ENCODE measurements at places on chromosomes 2 and 18.

DNA sequence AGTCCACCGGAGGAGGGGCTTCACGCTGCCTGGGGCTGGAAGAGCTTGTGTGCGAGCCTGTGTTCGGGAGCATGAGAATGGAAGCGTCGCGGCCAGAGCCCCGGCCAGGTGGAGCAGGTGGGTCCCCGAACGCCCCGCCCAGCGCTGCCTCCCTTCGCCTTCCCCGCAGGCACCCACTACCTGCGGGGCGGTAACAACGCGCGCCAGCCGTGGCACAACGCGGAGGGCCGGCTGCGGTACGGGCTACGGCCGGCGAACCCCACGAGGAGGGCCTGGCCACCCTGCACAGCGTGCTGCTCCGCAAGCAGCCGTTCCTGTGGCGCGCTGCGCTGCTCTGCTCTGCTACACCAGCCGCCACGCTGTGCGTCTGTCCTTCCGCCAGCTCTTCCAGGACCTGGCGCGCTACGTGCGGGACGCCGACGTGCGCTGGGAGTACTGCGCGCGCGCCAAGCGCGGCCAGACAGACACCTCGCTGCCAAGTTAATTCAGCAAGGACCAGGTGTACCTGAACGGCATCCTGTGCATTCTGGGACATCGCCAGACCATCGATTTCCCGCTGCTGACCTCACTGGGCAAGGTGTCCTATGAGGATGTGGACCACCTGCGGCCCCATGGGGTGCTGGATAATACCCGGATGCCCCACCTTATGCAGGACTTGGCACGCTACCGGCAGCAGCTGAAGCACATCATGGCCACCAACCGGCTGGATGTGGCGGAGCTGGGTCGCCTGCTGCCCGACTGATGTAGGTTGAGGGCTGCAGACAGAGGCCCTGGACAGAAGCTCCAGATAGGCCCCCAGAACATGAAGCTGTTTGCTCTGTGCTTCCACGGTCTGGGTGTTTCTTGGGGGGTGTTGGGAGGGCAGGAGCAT is 200.6 kb downstream of the NAPG start:
- DNase-seq, result no peak

DNA sequence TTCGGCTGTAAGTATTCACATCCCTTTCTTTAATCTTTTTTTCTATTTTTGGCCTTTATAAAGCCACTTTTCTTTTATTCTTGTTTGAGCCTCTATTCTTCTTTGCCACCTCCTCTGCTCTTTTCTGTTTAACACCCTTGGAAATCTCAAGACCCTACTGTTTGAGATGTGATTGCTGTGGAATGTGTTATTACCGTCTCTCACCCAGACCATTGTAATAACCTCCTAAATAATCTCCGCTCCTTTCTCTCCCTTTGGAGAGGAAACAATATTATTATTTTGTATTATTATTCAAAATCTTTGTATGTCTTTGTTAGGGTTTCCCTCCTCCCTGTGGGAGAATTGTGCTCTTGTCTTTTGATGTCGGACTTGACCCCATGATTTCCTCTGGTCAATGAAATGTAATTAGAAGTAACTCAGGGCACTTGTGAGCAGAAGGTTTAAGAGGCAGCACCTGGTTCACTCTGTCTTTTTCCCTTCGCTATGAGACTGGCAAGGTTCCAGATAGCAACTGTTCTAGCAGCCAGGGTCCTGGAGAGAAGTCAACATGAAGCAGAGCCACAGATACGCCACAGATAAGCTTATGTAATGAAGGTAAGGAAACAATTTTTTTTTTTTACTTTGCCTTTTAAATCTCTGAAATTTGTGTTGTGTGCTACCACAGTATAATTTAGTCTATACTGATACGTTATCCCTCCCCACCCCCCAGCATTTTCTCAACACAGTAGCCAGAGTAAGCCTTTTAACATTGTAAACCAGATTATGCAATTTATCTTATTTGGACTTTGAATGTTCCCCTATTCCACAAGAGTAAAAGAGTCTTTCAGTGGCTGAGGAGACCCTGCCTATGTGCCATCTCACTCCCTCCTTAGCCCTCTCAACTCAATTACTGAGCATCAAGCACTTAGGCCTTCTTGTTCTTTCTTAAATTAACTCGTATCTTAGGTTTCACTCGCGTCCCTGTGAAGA is 601.2 kb upstream of the ZNF804A start:
- no peak for DNase-seq

GRCh38 chr18:59799383-59800015 is 100.3 kb upstream of the PMAIP1 start:
- DNase-seq, result no peak

DNA sequence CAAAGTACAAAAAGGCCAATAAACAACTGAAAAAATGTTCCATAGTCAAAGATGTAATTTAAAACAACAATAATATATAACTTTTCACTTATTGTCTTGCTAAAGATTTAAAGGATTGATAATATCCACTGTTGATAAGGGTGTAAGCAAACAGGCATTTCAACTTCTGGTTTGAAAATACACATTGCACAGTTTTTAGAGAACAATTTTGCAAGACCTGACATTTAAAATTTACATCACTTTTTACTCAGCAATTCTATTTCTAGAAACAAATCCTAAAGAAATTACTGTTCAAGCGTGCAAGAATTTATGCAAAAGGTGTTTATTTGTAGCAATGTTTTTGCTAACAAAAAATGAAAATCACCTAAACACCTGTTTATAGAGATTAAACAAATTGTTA is 120.4 kb downstream of the TDRD15 start:
- DNase-seq, result no peak

GRCh38 chr18:57677262-57678211 is 55.9 kb upstream of the NARS1 start:
- no peak for DNase-seq

DNA sequence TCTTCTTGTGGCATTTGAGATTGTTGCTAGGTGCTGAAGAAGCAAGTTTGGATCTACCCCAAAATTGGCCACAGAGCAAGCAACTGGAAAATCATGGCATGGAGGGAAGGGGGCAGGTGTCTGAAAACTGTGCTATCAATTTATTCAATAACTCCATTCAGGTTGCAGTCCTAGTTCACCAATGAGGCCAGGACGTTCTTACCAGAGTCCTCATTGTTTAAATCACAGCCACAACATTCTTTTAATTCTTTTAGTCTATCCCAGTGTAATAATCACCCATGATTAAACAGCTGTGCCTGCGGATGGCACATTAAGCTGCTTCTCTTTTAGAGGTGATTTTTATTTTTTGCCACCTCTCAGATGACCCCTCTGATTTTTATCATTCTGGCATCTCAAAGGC is 103.5 kb downstream of the ANKRD44 start:
- no peak for DNase-seq

GRCh38 chr2:138818556-138818955 is 38.4 kb upstream of the NXPH2 start:
- no peak for DNase-seq

DNA sequence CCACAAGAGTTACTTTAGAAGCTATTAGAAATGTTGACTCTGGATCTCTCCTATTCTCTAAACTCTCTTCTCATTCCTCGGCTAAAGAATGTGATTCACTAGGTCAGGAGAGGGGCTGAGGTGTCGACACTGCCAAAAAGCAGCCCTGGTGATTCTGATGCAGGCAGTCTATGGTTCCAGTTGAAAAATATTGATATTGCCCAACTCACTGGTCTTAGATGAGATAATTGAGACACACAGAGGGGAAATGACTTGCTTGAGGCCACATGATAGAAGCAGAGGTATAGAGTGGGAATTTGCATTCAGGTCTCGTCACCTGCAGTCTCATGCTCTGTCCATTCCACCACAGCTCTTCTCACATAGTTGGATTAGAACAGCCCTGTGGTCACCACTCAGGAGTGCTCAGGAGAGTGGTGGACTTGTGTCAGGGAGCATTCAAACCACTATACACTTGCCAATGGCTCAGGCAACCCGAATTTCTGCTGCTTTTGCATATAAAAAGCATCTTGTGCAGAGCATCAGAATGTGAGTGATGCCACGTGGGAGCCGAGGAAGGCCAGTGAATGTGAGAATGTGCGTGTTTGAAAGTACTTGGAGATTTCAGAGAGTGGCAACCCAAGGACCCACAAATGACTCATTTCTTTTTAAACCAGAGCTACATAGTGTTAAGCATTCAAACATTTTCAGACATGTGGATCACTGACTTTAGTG is 65.1 kb upstream of the CTLA4 start:
- no peak for DNase-seq

DNA sequence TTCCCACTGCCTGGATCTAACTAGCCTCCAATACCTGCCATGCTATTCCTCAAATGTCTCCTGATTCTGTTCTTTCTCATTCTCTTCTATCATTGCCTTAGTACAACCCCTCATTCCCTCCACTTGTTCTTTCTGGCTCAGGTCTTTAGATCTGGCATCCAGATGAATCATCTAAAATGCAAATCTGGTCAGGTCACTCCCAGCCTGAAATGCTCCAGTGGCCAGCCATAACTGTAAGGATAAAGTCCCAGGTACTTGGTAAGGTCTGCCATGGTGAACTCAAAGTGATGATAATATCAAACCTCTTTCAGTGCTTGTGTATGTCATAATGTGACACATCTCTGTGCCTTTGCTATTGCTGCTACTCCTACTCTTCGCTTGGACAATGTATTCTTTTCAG is 2.9 kb upstream of the SNRNP27 start:
- no peak for DNase-seq

DNA sequence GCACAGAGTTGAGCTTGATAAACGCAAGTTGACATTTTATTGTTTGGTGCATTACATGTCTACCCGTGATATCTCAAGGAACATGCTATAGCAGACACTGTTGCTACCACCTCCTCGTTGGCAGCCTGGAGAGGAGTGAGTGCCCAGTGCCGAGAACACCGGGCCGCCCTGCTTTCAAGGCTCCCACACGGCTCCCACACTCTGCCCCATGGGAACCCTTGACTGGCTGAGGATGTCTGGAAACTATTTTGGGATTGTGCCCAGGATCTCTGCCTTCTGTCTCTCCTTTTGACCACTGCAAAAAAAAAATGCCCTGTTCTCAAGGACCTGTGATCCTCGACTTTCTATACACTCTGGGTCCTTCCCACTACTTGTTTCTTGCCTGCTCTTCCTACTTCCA is 21.1 kb downstream of the TET3 start:
- no peak for DNase-seq
